ENCODE measurements at places on chromosomes 6 and 20. TPM values are rescaled to one million over a fixed set of nuclear protein-coding genes. Genes with fewer than 3 reads are reported as not detected.

The ALDH5A1 gene
- total RNA-seq, result 2.7 TPM

The LAMA5 gene
- total RNA-seq, result 18.6 TPM

DNA sequence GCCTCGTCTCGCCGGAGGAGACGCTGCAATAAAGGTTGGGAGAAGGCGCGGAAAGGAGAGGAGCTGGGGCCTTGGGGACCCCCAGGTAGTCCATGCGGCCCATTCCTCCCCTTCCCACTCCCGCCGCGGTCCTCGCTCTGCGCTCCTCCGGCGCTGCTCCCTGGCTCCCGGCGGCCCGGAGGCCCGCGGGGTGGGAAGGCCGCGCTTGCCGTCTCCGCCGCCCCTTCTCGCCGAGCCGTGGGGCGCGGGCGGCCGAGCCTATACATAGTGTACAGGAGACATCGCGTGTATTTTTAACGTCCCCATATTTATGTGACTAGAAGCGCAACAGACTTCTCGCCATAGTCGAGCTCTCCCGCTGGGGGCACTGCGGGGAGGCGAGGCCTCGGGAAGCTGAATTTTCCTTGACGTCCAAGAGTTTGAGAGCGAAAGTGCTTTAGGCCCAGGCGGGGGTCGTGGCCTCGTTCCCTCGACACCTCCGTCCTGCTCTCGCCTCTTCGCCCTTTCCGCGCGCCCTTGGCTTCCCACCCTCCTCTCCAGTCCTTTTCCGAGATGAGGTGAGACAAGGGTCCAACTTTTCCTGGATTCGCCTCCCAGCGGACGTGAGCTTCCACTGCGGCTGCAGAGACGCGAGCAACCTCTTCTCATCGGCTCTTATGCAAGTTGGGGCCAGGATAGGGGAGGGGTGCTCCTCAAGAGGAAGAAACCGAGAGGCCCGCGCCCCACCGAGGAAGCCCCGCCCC, 29.0 kb downstream of the SLC12A5 start:
- DNase-seq, result peak; percentile 32

- no peak for DNase-seq
Observed at GRCh38 chr6:63790334-63790733, 154.7 kb downstream of the PHF3 start.
